OCI-LY7 (cell line): ENCODE measurements at places on chromosomes 1 and 21. TPM values are rescaled to one million over a fixed set of nuclear protein-coding genes. Genes with fewer than 3 reads are reported as not detected.

NTNG1 gene
- total RNA-seq: 5.9 and 6.2 TPM in 2 replicates

GRCh38 chr1:71908303-71908702 lies 374.0 kb downstream of the NEGR1 start:
- no peak for DNase-seq

DCST1 gene
- total RNA-seq: not detected in 2 replicates

DNA sequence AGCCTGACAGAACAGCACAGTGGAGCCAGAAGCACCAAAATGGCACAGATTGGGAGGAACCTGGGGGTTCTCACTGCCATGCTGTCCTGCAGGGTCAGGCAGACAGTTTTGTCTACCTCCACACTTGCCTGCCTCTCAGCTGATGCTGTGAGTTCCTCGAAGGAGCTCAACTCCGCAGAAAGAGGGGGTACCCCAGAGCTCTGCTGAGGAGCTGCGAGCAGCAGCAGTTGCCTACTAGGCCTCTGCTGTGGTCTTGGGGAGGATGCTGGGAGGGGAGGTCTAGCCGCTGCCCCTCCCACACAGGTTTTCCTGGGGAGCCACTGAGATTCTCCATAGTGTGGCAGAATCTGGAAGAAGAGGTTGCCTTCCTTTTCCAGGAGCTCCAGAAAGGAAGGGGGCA lies 192.5 kb downstream of the FOXD2 start:
- no peak for DNase-seq

GRCh38 chr1:12056331-12056841 lies 6.7 kb upstream of the TNFRSF8 start:
- DNase-seq: no peak

- peak; percentile 54 for DNase-seq
Observed at GRCh38 chr1:10033359-10033845, 644 bp downstream of the UBE4B start.

- DNase-seq: no peak
Observed at GRCh38 chr1:59730302-59730701, 84.4 kb upstream of the HOOK1 start.

SYNC gene
- not detected in 2 replicates for total RNA-seq

- DNase-seq: no peak
Observed at GRCh38 chr1:75334876-75335389, 200.7 kb downstream of the LHX8 start.

LCE2B gene
- total RNA-seq: not detected in 2 replicates

DNA sequence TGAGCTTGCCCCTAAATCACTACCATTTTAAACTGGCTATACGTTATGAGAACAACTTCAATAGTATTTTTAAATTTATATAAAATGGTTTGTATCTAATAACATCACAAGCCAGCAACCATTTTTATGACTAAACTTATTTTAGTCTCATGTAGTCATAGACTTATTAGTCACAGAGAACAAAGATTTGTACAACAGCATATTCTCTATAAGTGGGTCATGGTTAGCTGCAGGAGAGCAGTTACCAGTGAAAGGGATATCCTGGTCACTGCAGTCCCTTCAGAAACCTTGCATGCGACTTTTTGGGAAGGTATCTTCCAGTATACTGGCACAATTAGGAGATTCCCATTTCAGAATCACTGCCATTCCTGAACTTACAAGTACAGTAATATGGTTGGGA lies 90.0 kb downstream of the HFM1 start:
- no peak for DNase-seq

PTPRU gene
- total RNA-seq: 3.3 and 4.6 TPM in 2 replicates

KDF1 gene
- total RNA-seq: not detected in 2 replicates
